Kasumi-1 (cell line): ENCODE measurements at places on chromosomes 2 and 18.

GRCh38 chr2:18605115-18605514, 15.7 kb upstream of the NT5C1B start:
- no peak for DNase-seq

GRCh38 chr2:227267410-227268115, 57.5 kb upstream of the MFF start:
- DNase-seq: no peak

GRCh38 chr2:1773883-1774282, 29.6 kb upstream of the PXDN start:
- DNase-seq: no peak

DNA sequence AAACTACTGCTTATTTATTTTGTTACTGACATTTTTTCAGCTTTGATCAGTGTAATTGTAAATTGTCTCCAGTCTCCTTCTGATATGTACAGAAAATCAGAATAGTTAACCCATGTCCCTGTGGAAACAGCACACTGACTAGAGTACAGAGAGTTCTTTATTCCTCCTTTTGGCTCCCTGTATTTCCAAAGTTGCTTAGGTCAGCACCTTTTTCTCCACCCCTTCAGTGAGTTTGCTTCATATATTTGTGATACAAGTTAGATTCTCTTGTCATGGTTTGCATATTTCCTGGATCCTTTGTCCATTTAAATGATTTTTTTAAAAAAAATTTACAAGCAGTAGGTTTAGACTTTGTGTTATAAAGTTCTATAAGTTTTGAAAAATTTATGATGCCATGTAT, 2051.1 kb upstream of the LRRTM1 start:
- DNase-seq: no peak

- DNase-seq: no peak
These were observed 174.0 kb downstream of the TGIF1 start for GRCh38 chr18:3623769-3624545.

- DNase-seq: no peak
These were observed 71.5 kb downstream of the KCNS3 start for GRCh38 chr2:17950006-17950405.

- DNase-seq: no peak
These were observed 21.2 kb downstream of the MRPL33 start for GRCh38 chr2:27792759-27793158.

- peak; percentile 33 for DNase-seq
These were observed 19.1 kb upstream of the AFTPH start for GRCh38 chr2:64504774-64505720.

- DNase-seq: no peak
These were observed 227.9 kb downstream of the PRKCE start for GRCh38 chr2:45879406-45879805.

GRCh38 chr18:50114448-50114847, 80.5 kb downstream of the MYO5B start:
- no peak for DNase-seq

- DNase-seq: no peak
These were observed 23.6 kb upstream of the NMS start for GRCh38 chr2:100446696-100447095.
